ENCODE measurements at places on chromosomes 3 and 15.

DNA sequence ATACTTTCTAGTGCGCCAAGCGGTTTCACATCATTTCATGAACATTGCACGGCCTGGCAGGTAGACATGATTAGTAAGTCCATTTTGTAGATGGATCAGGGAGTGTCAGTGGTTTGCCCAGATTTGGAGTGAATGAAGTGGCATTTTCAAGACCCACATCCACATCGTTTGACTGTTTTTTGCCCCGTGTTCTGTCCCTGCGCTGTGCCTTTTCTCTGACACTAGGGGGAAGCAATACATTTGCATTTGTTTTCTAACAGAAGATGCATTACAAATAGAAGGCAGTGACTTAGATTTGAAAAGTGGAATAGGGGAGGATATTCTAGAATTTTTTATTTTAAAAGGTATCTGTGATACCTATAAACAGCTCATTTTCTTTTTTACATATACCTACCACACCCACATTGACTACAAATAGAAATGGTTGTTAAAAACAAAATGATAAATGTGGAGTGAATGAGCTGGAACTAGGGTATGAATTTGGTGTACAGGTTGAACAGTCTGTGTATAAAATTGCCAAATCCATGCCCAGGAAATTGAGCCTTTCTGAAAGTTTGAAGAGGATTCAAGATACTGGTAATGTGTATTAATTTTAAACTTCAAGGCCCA, 98.0 kb downstream of the USP13 start:
- DNase-seq, result no peak

DNA sequence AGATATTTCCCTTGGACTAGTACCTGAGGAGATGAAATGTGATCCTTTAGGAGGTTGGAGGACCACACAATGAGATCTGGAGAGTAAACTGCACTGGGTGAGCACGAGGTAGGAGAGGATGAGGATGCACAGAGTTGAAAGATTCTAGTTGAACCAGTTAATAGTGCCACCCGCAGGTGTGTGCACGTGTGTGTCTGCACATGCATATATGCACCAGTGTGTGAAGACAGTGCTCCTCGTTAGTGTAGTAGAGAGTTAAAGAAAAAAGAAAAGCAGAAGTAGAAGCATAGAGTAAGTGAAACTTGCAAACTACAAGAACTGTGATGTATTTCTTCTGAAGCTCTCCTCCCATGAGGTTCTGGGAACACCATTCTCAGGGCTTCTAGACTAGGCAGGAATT, 8.4 kb downstream of the MED12L start:
- DNase-seq, result no peak

GRCh38 chr3:155492841-155493240, 199.4 kb upstream of the STRIT1 start:
- no peak for DNase-seq

- DNase-seq, result no peak
Measured at GRCh38 chr15:42032376-42033213, 11.8 kb upstream of the PLA2G4E start.

DNA sequence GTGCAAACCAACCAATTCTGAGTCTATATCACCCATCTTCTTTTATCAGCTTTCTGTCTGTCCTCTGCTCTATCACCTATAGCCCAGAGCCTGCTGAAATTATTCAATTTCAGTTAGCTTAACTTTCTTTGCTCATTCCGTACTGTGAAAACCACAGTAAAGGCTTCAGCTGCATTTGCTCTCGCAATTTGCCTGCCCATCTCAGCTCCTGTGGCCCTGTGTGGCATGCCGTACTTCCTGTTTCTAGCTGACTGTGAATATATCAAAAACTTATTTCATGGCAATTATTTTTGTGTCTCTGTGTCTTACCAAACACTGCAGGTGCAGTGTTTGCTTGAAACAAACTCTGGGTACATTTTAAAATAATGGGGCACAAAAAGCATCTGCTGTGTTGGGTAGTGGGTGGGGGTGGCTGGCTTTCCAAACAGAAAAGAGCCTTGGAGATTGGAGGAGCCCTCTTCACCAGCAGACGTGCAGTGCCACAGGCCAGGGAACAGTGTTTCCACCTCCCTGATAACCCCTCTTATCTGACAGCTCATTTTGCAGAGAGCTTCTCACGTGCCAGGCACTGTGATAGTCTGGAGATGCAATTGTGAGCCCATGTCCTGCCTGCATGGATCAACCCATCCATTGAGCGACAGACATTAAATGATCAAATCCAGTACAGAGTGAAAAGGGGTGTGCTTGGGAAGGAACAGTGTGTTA, 45.2 kb downstream of the GASK1A start:
- peak; percentile 23 for DNase-seq

DNA sequence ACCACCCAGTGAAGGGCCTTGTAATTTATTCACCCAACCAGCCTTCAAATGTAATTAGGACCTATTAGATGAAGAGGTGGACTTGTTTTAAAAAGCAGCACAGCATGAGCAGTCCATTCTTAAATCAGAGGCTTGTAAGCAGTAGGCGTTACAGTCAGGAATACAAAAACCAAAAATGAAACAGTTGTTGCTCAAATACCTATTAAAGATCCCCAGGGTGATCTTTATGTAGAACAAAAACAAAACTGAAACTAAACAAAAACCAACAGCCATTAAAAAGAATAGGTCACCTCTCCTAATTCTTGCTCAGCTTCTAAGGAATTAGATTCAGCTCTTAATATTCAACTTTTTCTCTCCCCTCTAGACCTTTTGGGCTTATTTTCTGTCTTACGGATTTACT, 104.9 kb upstream of the ST8SIA2 start:
- no peak for DNase-seq

DNA sequence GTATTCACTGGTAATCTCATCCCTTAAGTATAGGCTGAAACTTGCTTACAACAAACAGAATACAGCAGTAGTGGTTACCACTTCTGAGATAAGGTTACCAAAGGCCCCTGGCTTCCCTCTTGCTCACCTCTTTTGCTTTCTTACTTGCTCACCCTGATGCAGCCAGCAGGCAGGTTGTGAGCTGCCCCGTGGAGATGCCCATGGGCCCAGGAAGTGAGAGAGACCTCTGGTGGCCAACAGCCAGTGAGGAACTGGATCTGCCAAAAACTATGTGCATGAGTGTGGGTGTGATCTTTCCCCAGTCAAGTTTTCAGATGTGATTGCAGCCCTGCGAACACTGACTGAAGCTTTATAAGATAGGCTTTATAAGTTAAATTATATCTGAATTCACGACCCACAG, 48.7 kb downstream of the NMNAT3 start:
- no peak for DNase-seq

GRCh38 chr3:118809696-118810498, 224.7 kb downstream of the IGSF11 start:
- DNase-seq, result no peak

- no peak for DNase-seq
Measured at GRCh38 chr3:127962937-127963336, 47.9 kb downstream of the KBTBD12 start.

GRCh38 chr15:57532731-57533447, 58.8 kb upstream of the MYZAP start:
- DNase-seq, result no peak

- DNase-seq, result no peak
Measured at GRCh38 chr3:184778426-184779332, 33.3 kb upstream of the VPS8 start.

DNA sequence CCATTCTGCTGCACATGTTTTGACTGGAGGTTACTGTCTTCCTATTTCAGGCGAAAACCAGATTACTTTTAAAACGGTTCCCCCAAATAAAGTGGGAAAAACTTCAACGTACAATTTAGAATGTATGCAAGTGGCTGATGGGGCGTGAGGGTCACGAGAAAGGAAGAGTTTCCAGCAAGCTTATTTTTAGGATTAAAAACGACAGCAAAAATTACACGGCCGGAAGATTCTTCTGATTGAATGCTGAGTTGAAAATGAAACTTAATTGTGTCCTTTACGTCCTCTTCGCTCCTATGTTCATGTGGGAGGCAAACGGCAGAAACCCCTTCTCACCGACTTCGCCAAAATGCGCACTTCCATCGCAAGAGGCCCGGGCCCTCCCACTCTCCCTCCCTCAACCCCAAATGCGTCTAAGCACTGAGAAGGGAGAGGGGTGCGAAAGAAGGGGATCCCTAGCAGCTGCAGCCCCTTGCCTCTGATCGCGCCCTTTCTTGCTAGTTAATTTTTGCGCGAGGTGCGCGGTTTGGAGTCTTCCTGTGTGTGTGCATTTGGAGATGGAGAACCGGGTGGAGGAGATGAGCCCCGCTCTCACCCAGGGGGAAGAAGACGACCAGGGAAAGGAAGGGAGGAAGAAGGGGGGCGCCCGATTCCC, 656 bp downstream of the CD47 start:
- DNase-seq, result peak; percentile 69

DNA sequence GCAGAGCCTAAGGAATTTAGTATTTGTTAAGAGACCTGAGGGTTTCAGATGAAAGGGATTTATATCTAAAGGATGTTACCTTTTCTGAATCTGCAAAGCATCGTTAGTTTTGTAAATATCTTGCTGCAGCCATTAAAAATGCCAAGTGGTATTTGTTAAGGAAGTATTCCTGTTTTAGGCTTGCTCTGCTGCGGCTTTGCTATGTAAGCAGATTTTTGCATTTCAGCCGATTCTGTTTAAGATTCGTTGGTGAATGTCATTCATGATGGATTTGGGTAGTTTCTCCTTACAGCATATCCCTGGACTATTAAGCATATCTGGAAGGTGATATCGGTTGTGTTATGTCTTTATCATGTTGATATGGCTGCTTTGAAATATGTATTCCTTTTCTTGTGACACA, 1.0 kb downstream of the USP8 start:
- no peak for DNase-seq

- DNase-seq, result no peak
Measured at GRCh38 chr3:122677216-122677615, 3.4 kb upstream of the PARP14 start.

DNA sequence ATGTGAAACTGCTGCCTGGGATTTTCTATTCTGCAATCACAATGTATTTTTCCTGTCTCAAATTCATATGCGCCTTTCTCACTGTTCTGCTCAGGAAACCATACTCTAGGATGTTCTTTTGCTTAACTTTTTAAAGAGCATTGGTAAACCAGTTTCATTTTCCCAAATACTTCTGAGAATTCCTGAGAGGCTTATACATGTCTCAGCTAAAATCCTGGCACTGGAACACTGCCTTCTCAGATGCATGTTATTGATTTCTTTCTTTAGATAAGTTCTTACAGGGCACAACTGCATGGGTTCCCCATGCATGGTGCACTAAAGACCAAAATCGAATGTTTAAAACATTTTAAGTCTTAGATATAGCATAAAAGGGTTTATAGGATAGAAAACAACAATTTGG, 178.3 kb upstream of the PLSCR5 start:
- no peak for DNase-seq

DNA sequence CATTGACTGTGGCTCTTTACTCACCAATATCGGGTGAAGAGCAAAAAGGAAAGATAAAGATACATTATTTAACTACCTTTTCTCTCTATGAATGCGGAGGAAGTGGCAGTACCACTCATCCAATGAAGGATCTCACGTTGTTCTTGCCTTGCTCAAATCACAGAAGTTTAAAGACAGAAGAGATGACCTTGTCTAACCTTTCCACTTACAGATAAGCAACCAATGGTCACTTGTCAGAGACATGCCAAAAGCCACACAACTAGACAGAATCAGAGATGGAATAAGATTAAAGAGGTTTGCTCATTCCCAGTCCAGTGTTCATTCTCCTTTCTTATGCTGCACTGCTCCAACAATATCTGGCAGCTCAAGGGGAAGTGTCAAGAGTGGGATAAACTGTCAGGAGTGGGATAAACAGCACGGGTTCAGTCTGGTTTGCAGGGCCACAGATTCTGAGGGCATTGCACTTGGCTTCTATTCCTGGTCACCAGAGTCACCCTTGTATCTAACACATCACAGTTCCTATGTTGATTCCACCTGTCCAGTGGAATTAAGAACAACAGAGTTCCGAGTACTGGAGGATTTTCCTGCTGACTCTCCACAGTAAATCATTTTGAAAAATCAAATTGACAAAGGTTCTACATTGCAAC, 6.7 kb downstream of the VPS13C start:
- DNase-seq, result no peak

- no peak for DNase-seq
Measured at GRCh38 chr3:23945663-23945912, 502 bp downstream of the NR1D2 start.

DNA sequence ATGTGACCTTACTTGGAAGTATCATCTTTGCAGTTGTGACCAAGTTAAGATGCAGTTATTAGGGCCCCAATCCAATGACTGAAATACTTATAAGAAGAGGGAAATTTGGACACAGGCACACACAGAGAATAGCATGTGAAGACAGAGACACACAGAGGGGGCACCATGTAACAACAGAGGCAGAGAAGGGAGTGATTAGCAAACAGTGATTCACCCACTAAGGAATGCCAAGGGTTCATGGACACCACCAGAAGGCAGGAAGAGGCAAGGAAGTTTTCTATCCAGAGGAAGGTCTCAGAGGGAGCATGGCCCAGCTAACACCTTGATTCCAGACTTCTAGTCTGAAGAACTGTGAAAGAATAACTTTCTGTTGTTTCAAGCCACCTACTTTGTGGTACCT, 25.0 kb downstream of the SIDT1 start:
- no peak for DNase-seq

GRCh38 chr3:159069091-159069490, 267.2 kb downstream of the MFSD1 start:
- no peak for DNase-seq

- DNase-seq, result no peak
Measured at GRCh38 chr15:38252481-38253350, at the start of gene SPRED1. TSS of gene SPRED1 (plus strand) at chr15:38252836. CDS start at chr15:38253186, 350 bp downstream.

GRCh38 chr15:100330221-100330620, 11.6 kb downstream of the ADAMTS17 start:
- DNase-seq, result no peak

- no peak for DNase-seq
Measured at GRCh38 chr3:3342141-3342540, 162.7 kb upstream of the CRBN start.

GRCh38 chr3:20073683-20074082, 33.4 kb downstream of the KAT2B start:
- DNase-seq, result no peak

GRCh38 chr3:54157860-54158259, 35.5 kb downstream of the CACNA2D3 start:
- no peak for DNase-seq

- peak; percentile 7 for DNase-seq
Measured at GRCh38 chr3:156816091-156816793, 9.9 kb upstream of the LEKR1 start.

DNA sequence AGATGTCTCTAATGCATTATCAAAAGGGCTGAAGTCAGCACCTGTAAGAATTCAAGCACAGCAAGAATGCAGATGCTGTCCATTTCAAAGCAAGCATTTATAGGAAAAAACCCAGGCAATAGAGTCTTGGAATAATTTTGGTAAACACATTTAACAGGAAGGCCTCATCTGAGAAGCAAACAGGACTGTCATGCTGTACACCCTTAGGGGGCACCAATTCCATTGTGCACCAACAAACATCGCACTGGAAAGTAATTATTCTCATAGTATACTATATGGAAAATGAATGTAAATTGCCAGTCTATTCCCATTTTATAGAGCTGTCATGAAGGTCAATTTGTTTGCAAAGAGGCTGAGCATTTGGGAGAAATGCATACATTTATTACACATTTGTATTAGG, 247.3 kb upstream of the SUCLG2 start:
- DNase-seq, result no peak

All from activated CD4-positive, alpha-beta T cell treated with anti-CD3 and anti-CD28 coated beads, Interleukin-2, amount 50 U/mL, for 4 hours (primary cell).